ENCODE measurements at places on chromosomes 2 and 18.

DNA sequence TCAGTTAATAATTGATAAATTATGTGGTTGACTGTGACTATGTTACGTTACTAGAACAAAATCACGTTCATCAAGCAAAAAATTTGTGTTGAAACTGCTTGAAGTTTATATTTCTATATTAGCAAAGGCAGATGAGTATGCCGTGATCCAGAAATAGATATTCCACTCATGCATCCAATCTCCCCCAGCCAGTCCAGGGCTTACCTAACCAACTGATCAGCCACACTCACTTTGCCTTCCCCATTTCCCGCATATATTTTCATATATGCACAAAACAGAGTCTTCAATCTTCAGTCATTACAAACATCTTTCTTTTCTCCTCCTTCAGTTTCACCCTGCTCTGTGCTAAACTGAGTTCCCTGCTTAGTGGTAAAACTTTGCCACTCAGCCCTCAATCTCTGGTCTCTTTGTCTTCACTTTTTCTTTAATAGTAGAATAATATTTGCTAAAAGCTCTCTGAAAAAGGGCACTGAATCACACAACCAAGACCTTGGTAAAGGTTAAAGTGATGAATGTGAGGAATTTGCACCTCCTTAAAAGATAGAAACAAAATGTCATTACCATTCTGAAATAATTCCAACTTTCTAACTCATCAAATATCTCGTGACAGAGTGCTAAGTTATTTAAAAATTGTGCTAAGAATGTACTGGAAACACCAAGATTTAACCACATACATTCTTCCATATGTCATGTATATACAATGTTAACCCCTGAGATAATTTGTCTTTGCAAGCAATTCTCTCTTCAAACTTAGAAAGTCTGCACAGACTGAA, 893.2 kb upstream of the CRIM1 start:
- DNase-seq, result no peak

GRCh38 chr18:53817976-53818950, 406.2 kb downstream of the MBD2 start:
- no peak for DNase-seq

DNA sequence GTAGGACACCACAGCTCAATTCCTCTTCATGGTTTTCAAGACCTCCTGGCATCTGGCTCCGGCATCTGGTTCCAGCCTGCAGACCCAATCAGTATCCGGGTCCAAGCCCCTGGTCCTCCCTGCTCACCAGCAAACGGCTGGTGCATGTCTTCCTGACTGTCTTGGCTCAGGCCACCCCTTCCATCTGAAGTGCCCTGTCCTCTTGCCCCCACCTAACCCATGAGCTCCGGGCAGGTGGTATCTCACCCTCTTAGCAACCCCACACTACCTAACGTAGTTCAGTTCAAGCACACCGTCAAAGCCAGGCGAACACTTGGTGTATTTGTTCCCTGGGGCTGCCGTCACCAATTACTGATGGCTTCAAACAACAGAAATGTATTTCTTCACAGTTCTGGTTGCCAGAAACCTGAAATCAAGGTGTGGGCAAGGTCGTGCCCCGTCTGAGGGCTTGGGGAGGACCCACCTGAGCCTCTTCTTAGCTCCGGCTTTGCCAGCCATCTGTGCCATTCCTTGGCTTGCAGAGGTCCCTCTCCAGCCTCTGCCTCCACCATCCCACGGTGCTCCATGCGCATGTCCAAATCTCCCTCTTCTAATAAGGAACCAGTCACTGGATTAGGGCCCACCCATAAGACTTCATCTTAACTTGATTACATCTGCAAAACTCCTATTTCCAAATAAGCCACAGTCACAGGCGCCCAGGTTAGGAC, 47.2 kb upstream of the ID2 start:
- no peak for DNase-seq

DNA sequence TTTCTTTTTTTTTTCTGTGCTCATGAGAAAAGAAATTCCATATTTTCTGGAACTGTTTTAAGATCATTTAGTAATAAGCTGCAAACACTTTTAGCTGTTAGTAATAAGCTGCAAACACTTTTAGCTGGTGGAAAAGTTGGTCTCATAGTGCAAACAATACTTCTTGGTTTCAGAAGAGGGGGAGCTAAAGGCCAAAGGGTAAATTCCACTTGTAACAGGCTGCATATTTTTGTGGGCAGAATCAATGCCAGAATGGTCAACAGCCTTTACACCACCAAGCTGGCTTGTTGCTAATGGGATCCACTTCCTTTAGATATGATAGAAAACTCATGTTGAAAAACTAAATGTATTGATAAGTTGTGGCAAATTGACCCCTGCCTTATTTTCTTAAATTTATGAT, 356.8 kb downstream of the NR4A2 start:
- no peak for DNase-seq

DNA sequence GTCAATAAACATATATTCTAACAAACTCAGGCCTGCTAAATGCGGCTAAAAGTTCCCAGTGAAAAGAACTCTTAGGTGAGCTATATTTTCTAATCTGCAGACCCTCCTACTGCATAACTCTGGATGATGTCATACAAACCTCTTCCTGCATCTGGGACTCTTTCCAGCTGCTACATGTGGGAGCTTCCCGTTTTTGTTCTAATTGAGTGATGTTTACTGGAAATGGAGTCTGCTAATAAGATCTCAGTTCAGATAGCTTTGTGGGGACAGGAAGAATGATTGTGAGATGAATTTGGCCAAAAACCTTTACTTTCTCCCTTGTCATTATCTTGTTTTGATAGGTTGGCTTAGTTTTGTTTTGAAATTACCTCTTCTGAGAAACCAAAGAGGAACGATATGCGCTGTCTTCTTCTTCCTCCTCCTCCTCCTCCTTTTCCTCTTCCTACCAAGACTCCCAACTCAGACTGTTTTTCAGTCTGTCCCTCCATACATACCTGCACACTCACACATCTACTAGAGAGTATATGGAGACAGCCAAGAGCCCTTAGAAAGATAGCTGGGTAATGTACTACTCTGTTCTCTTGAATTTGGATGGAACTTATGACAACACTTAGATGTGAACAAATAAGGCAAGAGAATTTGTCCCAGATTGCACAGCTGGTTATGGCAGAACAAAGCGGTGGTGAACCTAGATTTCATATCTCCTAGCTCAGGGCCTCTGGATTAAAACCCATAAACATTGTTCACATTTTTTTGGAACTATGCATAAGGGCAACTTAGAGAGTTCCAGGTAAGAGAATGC, 39.8 kb upstream of the AAK1 start:
- DNase-seq, result no peak
